ENCODE measurements at places on chromosomes 1 and 21.

DNA sequence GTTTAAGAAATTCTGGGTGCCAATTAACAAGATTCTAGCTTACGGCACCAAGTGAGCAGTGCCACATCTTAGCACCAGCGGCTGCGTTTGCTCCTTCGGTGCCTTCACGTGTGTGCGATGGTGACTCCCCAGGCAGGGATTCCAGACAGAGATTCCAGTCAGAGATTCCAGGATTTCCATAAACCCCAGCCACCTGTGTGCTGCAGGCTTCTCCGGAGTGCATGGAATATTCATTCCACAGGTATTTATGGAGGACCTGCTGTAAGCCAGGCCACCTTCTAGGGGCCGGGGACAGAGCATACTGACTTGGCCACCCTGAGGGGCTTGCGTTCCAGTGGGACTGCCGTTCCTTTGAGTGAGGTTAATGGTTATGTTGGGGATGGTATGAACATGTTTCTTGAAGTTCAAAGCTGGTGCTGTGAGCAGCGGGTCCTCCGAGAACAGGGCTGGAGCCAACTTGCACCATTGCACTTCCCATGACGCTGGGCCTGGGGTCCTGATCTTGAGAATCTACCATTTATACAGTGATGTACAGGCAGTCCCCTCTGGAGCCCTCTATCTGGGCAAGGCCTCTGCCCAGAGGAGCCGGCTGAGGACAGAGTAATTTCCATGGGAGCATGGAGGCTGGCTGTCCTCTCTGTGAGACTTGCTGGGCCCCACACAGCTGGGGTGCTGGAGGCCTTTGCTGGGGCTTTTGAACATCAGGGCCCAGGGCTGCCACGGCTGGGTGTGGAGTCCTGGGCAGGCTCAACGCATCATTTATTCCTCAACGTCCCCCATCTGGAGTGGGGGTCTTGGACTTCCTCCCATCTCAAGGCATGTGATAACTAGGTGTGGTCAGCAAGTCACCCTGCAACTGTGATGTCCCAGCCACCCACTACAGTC lies 58.8 kb upstream of the AJAP1 start:
- DNase-seq = no peak

- DNase-seq = no peak
Measured at GRCh38 chr1:92031281-92032110, 1.7 kb downstream of the EPHX4 start.

- peak; percentile 78 for DNase-seq
Measured at GRCh38 chr1:3068564-3069431, at the start of gene PRDM16. PRDM16 (plus strand) TSS chr1:3069203; CDS start chr1:3069260, 57 bp downstream.

GRCh38 chr1:18204575-18204974 lies 97.0 kb downstream of the IGSF21 start:
- DNase-seq = no peak

DNA sequence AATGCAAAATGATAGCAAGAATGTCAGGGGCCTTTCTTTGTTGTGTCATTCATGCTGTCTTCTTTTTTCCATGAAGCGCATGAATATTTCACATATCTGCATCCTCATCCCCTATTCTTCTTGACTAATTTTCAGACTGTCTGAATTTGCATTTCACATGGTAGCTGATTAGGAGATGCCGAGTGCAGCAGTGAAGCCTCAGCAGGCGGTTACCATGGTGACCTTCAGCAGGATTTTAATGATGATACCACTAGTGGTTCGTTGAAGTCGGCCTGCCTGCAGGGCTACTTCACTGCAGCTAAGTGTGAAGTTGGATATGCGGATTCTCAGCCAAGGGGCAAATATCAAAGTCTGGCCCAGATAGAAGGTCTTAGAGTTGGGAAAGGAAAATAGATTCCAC lies 141.8 kb downstream of the NEK7 start:
- peak; percentile 71 for DNase-seq

DNA sequence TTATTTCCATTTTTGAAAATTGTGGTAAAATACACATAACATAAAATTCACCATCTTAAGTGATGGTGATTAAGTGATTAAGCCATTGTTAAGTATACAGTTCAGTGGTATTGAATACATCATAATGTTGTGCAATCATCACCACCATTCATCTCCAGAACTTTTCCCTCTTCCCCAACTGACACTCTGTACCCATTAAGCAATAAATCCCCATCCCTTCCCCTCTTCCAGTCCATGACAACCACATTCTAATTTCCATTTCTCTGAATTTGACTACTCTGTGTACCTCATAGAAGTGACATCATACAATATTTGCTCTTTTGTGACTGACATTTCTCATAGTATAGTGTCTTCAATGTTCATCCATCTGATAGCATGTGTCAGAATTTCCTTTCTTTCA lies 124.8 kb downstream of the DISC1 start:
- DNase-seq = no peak

GRCh38 chr1:171883849-171884248 lies 42.6 kb downstream of the DNM3 start:
- DNase-seq = no peak

DNA sequence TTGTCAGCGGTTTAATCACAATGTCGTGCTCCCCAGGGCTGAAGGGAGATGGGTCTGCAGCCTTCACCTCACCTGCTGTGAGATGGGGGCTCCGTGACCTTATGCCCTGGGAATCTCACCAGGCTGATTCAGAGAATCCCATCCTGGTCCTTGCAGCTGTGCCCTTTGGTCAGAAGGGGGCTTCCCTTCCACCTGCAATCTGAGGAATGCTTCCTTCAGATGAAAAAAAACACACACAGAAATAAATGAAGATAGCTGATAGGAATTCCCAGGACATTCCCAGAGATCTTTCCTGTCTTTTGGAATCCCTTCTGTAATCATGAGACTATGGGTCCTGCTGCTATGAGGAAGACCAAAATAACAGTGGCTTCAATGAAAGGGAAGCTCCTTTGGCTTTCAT lies 127.0 kb upstream of the VAMP3 start:
- peak; percentile 61 for DNase-seq

GRCh38 chr21:17044696-17045095 lies 468.1 kb upstream of the CXADR start:
- DNase-seq = no peak

DNA sequence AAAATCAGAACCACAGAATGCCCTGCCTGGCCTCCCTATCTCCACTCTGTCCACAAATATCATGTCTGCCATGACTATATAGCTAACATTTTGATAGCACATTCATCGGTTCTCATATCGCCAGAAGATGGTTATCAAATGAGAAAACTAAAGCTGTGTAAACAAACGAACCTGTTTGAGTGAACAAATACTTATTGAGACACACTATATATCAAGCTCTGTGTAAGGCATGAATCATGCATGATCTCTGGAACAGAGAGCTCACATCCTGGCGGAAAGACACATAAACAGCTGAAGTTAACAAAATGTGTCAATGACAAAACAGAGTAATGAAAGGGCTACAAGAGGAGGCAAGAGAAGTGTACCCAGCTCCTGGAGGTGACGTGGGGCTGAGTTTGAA lies 13.1 kb downstream of the KCND3 start:
- no peak for DNase-seq

- no peak for DNase-seq
Measured at GRCh38 chr1:5265438-5266075, 611.1 kb downstream of the AJAP1 start.
